ENCODE measurements at places on chromosomes 12 and 14.
A peak's percentile ranks its signal among the peaks of the same experiment; 100 is the strongest.

- no peak for DNase-seq
Observed at GRCh38 chr14:63499701-63500250, 43.4 kb downstream of the PPP2R5E start.

DNA sequence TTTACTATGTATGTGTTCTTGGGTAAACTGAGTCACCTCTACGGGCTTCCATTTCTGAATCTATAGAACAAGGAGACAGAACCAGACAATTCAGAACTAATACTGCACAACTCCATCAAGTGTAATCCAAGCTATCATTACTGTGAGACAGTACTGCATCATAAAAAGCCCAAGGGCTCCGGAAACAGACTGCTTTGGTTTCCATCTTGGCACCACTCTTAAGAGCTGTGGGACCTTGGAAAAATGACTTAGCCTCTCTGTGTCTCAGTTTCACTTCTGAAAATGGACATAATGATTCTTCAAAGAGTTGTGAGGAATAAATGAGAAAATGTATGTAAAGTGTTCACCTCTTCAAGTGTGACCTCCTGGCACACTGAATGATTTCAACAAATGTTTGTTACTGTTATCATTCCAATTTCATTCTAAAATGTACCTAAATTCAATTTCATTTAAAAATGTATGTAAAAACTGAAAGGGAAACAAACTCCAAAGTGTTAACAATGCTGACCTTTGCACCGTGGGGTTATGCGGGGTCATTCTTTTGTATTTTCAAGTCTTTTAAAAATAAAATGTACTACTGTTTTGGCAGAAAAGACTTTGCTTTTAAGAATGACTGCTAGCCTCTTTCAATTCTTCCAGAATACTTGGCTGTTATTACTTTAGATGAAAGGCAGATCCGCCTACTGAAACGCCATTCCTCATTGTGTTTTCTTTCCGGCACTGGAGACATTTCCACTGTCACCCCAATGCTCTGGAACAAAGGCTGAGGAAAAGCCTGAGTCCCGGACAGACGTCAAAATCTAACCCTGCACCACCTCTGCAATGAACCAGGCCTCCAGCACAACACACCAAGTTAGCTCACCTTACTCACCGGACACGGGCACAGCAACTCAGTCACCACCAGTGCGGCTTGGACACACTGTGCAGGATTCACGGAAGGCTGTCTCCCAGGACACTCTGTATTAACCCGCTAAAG, 62.8 kb downstream of the TMCC3 start:
- DNase-seq, result no peak

DNA sequence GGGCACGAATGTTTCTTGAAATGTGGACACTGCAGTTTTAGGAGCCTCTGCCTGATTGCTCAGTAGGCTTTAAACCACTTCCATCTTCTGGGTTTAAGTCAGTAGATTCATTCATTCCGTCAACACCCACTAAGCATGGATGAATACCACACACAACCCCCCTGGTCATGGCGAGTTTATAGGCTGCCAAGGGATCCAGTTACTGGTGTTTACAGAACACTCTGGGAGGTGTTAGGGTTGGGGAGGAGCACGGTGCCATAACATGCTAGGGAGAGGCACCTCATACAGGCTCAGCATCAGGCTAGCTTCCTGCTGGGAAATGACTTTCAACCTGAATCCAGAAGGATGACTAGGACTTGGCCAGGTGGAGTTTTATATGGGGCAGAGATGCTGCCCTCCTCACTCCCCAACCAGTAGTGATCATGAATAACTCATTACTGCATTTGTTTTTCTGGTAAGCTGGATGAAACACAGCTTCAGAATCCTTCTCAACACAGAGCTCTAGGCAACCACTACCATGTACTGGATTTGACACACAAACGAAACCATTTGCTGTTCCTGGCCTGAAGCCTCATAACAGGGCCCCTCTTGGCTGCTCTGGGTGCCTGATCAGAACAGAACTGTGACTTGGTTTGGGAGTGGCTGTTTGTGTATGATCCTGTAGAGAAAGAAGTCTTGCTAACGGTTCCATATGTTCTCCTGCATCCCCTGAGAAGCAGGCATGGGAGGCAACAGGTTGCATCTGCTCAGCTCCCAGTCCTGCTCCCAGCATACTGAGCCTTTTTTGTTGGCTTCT, 47.9 kb downstream of the FBXW8 start:
- no peak for DNase-seq

DNA sequence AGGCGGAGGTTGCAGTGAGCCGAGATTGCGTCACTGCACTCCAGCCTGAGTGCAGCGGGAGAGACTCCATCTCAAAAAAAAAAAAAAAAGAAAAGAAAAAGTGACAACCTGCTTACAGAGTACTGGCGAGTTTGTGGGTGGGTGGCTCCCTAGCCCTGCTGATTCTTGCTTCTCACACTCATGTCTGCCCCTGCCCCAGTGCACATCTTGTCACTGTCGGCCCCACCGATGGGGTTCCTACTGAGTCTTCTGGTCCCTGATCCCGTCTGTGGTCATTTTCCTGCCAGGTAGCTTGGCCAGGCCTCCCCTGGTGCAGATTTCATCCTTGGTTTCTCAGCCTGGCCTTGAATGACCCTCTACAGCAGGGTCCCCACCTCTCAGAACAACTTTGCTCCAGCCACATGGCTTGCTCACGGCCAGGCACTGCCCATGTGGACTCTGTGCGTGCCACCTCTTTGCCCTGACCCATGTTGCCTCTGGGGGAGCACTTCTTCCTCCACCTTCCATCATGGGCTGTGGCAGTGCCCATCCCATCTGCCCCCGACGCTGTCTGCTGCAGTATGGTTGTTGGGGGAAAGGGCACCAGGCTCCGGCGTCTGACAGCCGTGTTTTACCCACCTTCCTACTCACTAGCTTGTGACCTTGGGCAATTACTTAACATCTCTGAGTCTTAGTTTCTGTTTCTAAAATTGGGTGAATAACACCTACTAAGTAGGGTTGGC, 2.1 kb upstream of the PTPN6 start:
- no peak for DNase-seq

DNA sequence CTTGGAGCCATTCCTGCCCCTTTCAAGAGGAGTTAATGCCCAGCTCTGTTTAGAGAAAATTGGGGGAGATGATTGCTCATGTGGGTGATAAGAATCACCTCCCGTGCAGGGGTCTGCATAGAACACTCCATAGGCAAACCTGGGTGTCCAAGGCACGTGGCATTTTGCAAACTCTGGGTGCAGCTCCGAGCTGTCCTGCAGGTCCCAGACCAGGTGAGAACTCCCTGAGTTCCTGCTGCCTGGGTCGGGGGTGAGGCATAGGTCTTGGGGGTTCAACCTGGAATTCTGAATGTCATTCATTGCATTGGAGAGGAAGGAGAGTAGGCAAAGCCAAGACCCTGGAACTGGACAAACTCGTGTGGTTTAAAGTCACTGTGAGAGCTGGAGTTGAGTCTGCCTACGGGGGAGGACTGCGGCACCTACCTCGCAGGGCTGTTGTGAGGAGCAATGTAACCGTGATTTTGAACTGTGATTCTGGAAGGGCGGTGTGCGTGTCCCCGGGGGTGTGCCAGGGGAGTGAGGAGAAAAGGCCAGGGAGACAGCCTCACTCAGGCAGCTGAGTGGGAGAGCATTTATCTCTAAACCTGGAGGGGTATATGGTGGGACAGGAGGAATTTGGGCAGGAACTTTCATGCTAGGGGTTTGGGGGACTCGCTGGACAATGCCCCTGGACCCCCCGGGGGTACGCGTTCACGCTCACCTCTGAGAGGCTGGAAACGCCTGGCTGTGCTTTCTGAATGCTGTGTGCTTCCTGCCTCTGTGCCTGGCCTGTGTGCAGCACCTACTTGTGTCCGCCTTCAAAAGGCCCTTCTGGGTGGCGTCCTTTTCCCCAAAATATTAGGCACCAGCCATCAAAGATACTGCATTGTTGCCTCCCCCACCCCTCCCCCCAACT, 30.4 kb downstream of the MEG3 start:
- no peak for DNase-seq

DNA sequence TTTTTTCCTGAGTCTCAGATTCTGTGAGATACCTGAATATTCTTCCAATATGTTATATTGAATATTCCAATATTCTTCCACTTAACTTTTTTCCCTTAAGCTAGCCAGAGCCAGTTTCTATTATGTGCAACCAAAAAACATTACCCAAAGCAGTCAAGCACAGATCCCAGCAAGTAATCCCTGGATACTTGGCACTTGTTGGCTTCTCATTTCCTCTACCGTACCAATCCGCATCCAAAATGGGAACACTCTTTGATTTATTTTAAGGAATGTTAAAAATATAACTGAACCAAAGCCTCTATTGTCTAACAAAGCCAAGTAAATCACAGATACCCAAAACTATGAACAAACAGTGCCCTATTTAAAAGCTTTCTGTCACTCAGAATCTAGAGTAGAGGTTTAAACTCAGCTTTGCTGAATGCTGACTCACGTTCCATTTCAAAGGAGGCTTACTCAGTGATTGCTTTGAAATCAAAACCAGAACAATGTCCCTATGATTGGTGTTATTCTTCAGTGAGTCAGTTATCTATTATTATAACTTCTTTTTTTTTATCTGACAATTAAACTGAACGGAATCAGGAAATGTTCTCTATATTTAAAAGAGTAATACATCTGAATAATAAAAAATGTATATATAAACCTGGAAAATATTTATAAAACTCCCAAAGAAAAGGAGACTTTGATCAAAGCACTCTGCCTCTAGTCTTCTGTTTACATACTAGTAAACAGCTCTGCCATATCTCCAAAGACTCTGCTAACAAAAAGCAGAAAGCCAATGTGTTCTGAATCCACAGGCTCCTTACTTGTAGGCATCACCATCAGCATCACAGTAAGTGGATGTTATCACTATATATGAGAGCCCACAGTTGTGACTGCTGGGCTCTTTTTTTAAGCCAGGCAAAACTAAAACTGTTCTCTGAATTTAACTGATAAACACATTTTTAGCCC, 360.8 kb downstream of the CCDC91 start:
- DNase-seq, result peak; percentile 7

GRCh38 chr14:58299401-58300330, 1.3 kb downstream of the ARID4A start:
- no peak for DNase-seq

- no peak for DNase-seq
Observed at GRCh38 chr12:63792338-63792737, 12.6 kb downstream of the RXYLT1 start.

DNA sequence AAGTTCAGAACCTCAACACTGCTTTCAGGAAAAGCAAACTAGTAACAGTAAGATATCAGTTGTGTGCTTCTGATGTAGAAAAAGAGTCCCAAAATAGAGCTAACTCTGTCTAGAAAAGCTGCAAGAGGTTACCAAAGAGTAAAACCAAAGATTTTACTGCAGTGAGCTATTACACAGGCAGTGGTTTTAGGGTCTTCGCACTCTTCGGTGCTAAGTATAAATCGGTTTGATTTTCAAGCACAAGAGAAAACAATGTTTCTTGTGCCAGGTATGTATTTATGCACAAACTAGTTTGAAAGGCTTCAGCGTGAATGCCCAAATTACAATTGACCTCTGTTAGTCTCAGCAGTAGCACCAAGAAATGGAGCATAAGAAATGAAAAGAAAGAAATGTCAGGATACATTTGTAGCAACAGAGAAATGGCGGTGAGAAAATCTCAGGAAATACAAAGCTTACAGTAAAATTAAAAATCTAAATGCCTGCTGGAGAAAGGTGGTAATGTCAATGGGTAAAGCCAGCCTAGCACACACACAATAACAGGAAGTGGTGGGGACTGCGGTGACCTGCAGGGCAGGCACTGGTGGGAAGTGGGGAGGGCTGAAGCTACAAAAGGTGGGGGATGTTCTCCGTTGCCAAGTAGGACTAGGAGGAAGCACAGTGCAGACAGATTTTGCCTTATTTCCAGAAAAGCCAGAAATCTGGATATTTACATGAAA, 18.0 kb upstream of the DYRK2 start:
- no peak for DNase-seq

DNA sequence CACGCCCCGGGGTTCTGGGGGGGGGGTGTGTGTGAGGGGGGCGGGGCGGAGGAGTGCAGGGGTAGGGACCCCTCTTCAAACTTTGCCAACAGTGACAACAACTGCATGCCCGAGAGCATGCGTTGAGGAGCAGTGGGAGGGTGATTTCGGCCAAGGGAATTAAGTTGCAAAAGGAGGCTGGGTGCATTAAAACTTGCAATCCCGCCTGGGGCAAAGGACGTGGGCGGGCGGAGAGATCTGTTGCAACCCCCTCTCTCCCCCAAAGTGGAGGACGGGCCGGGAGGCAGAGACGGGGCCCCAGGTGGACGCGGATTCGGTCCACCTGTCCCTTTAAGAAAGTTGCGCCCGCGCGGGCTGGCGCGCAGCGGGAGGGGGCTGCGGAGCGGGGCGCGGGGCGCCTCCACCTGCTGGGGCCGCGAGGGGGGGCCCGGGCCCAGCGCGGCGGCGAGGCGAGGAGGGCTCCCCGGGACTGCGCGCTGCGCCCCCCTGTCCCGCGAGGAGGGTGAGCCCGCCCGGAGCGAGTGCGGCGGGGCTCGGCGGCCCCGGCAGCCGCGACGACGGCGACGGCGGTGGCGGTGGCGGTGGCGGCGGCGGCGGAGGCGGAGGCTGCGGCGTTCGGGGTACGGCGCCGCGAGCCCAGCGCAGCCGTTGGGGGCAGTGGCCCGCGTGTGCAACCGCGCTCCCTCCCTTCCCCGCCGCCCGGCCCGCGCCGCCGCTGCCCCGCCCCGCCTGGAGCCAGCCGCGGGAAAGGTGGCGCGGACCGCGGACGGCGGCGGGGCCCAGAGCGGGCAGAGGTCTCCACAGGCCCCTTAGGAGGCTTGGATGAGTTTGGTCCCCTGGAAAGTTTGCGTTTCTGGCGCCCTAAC, 530 bp upstream of the FOXN4 start:
- no peak for DNase-seq

DNA sequence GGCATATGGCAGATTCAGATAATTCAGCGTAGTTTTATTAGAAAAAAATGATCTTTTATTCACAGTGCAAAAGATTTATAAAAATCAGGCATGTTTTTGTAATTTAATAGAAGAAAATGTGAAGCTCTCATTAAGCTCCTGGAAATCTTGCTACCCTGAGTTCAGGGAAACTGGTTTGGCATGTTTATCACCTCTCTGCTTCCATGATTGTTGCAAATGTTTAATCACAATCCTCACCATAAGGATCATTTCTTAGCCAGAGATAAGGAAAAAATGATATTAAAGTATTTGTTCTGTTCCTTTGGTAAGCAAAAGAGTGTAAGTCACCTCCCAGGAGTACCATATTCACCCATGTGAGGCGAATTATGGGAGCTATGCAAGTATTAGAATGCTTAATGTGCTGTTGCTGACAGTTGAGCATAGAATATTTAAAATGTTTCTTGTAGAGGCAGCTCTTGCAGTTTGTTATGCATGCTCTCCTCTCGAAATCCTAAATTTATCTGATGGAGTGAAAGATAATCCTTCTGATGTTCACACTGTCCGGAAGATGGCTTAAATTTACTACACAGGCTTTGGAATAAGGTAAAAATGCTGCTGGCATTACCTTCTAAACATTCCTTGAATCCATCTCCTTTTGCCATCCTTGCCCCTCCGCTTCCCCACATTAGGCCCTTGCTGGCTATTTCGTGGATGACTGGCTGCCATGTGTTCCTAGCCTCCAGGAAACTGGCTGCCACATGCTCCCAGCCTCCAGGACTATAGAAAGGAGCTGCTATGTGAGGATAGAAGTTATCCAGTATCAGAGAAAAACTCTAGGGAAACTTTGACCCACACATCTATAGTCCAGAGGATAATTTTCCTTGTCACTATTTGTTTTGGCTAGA, 115.8 kb upstream of the CCDC198 start:
- no peak for DNase-seq

GRCh38 chr12:70663838-70664237, 26.6 kb upstream of the PTPRB start:
- DNase-seq, result no peak

GRCh38 chr14:54881235-54881760, 21.3 kb downstream of the GCH1 start:
- DNase-seq, result no peak
